RKO (cell line): ENCODE measurements at places on chromosomes 7 and 10.

- no peak for DNase-seq
Observed at GRCh38 chr7:151385626-151386300, 24.1 kb downstream of the WDR86 start.

DNA sequence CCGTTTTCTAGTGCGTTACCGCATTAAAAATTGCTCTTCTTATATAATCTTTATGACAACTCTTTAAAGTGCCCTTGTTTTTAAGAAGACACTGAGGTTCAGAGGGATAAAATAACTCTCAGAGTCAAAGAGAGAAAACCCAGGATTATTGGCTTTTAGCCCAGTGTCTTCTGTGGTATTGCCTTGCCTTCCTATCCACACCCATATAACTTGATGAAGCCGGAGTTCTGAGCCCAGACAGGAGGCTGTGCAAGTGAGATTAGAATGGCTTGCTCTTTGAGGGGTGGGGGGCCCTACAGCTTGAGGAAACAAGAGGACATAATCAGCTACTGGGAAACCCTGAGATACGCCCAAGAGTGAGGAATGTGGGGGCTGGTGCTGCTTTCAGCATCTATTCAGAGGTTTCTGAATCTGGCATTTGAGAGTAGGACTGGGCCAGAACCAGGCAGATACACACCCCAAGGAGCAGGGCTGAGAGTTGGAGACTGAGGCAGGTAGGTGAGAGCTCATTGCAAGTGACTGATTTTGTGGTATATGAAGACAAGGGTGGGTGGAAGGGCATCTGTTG lies 2.3 kb downstream of the PRXL2A start:
- DNase-seq, result no peak

DNA sequence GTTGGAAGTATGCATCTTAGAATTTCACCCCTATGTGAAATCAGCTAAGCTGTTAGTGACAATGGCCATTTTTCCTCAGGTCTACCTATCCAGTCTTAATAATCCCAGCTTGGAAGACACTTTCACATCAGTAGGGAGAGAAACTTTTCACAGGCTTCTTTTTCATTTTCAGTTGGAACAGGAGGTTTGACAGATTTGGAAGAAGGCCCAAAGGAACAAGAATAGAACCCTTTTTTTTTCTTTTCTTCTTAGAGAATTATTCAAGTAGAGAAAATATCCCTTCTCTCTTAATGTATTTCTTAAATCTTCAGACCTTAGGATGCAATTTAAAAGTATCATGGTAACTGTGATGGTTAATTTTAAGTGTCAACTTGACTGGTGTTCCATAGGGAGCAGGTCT lies 410.5 kb upstream of the C7orf33 start:
- no peak for DNase-seq

- DNase-seq, result no peak
Observed at GRCh38 chr7:21462081-21462480, 34.2 kb downstream of the SP4 start.

GRCh38 chr7:69388452-69389137 lies 209.7 kb upstream of the AUTS2 start:
- no peak for DNase-seq

GRCh38 chr7:101902680-101903514 lies 85.5 kb downstream of the CUX1 start:
- no peak for DNase-seq

GRCh38 chr10:100980711-100981110 lies 6.6 kb downstream of the MRPL43 start:
- DNase-seq, result no peak

GRCh38 chr10:104642658-104643302 lies 1.7 kb downstream of the SORCS3 start:
- no peak for DNase-seq

- DNase-seq, result peak; percentile 85
Observed at GRCh38 chr10:44300666-44301649, 83.9 kb downstream of the CXCL12 start.

- DNase-seq, result no peak
Observed at GRCh38 chr10:17648243-17649035, 4.5 kb downstream of the STAM start.

GRCh38 chr7:151661587-151661986 lies 141.9 kb upstream of the RHEB start:
- DNase-seq, result no peak

DNA sequence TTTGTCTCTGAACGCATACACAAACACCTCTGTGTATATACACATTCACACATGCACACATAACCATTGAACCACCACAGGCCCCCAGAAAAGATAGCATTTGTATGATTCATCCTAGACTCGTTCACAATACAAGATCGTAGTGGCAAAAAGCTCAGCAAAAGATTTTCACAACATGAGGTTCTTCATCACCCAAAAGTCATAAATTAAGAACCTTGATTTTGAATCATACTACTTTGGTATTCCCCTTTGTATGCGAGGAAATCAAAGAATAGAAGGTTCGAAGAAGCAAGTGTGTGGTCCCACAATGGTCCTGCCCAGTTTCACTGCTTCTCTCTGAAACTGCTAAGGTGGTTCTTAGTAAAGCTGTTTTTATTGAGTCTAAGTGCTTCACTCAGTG lies 200.7 kb downstream of the CELF2 start:
- no peak for DNase-seq

DNA sequence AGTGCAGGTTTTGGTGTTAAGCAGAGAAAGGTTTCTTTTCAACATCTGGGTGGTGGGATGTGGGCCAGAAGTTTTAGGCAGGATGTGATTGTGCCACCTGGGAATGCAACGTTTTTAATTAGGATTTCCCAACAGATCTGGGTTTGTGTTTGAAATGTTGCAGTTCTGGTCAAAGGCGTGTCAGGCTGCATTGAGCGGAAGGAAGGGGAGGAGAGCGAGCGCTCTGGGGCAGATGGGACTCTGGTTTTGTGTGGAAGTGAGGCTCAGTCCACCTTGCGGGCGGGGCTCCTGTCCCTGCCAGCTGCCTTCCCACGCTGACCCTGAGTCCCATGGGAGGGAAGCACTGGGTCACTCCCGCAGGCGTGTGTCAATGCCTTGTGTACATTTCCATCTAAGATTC lies 767.7 kb downstream of the KCNMA1 start:
- no peak for DNase-seq

DNA sequence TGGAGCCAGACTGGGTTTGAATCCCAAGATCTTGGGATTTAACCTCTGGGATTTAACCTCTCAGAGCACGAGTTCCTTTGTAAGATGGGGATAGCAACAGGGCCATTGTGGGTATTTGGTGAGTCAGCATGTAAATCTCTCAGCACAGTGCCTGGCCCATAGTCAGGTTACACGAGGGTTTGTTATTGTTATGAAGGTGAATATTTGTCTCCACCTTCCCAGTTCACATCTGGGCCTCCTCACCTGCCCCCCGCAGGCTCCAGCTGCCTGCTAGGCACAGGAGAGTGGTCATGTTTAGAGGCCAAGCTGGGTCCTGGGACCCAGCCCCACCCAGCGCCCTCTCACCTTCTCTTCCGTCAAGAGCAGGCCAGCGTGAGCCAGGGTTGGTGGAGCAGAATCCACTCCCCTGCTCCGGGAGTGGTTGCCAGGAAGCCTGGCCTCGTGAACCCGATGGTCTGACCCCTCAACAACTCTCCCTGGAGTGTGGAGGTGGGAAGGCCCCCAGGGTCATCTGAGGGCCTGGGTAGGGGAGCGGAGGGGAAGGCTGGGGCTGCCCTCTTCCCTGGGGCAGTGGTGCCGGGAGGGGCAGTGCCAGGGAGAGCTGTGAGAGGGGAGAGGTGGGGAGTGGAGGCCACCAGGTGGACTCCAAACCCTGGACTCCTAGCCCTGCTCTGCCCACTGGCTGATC lies 26.0 kb downstream of the FAM241B start:
- no peak for DNase-seq

GRCh38 chr10:124579011-124579399 lies 117.4 kb downstream of the LHPP start:
- DNase-seq, result no peak

DNA sequence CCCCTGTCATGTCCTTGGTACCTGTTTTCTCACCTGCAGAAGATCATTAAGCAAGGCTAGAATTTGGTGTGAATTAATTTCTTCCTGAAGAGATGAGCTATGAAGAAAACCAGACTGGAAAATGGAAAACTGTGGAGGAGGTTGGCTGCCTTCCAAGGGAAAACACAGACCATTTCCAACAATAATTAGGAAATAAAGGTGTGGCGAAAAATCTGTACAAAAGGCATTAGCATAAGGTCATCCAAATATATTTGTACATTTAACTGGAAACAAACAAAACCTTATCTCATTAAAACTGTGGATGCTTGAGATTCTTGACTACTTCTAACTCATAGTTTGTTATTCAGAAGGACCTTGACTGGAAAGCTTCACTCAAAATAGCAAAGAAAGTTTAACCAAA lies 1.7 kb downstream of the STN1 start:
- no peak for DNase-seq

GRCh38 chr7:44689427-44689826 lies 59.2 kb upstream of the ZMIZ2 start:
- DNase-seq, result no peak

DNA sequence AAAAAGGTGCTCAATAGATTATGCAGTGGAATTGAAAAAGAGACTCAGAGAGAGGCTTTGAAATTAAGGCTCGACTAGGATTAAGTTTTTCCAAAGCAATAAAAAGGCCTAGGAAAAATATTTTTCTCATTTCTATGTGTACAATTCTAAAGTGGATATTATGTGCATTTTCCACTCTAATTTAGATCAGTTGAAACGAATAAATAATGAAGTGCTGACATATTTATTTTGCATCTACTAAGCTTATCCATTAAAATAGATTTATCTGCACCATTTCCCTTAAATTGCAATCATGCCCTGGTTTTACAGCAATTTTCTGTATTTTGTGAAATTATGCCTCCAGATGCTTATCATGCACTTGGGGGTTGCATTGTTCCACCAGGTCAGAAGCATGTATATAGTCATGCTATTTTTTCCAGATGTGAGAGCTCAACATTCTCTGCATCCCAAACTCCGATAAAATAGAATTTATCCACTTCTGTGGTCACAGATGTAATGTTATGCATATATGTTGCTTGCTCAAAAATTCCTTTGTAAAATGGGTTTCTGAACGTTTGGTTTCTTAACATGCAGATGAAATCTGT lies 18.3 kb downstream of the FIGNL1 start:
- no peak for DNase-seq

DNA sequence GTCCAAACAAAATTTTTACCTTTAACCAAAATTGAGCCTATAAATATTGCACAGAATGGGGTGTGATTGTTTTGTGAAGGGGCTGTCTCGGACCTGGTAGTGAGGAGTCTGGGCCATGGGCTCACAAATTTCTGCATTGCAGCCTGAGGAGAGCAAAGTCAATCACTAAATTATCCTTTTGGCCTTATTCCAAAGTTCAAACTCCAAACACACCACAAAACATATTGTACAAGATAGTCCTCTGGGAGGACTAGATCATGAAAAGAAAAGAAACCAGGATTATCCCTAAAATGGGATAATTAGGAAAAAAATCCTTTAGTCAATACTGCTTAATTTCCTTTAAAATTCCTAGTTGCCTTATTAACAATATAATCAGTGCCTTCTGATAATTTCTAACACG lies 115.5 kb downstream of the BUB3 start:
- no peak for DNase-seq

DNA sequence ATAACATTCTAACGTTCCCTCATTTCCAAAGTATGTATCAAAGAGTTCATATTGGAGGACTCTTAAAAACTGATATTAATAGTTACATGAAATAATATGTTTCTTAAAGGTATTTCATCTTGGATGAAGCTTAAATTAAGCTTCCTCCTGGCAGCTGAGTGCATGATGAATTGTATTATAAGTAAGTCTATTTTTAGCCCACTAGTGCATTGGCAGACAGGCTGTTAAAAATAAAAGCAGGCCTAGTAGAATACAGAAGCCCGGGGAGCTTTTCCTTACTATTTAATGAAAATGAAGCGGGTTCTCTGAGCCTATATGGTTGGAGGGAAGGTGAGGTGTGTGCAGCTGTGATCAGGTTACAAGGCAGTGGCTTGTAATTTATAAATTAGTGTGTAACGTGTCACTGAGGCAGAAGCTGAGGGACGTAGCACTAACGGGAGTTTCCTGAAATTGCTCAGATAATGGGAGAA lies 130.7 kb upstream of the KMT2E start:
- no peak for DNase-seq

GRCh38 chr10:12144538-12144937 lies 15.1 kb downstream of the SEC61A2 start:
- DNase-seq, result no peak

GRCh38 chr7:79893991-79894390 lies 240.6 kb upstream of the GNAI1 start:
- no peak for DNase-seq

- DNase-seq, result peak; percentile 81
Observed at GRCh38 chr10:73644015-73644743, 2.9 kb upstream of the MYOZ1 start.

GRCh38 chr7:76296743-76297740 lies 5.4 kb upstream of the HSPB1 start:
- DNase-seq, result no peak

DNA sequence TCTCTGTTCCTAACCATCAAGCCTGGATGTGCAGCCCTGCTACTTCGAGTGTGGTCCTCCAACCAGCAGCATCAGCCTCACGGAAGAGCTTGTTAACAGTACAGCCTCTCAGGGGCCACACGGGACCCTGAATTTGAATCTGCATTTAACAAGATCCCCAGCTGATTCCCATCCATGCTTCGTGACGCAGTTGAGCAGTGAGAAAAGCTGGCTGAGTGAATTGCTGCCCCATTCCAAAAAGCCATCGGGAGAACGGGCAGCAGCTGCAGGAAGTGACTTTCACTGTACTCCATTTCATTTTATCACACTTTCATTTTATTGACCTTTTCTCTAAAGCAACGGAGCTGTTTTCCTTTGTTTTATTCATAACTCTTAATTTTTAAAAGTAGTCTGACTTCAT lies 22.5 kb downstream of the FAM171A1 start:
- DNase-seq, result no peak

DNA sequence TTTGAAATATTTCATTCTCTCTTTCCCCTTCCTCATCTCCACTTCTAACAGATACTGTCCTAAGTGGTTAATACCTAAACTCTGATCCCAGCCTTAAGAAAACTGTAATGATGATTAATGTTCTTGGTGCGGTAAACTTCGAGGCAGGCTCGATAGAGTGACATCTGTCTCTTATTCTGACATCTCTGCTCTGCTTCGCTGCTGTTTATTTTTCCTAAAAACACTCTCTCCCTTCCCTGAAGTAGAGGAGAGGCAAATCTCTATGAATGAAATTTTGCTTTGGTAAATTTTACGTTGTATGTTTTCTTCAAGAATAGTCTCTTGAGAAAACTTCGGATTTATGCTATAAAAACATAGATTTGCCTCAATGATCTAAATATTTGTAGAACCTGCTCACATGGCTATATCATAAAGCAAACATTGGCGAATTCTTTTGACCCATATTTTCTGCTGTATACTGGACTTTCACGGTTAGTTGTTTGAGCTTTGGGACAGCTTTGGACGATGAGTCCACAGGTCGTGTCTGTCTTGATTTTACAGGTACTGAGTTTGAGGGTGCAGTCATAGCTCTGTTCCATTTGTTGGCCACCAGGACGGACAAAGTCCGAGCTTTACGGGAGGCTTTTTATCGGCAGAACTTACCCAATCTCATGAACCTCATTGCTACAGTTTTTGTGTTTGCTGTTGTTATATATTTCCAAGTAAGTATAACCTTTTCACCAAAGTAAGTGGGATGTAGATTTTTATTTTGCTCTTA lies 27.1 kb downstream of the SEC61A2 start:
- DNase-seq, result no peak
